ENCODE measurements at places on chromosomes 3 and 15. TPM values are rescaled to one million over a fixed set of nuclear protein-coding genes. Genes with fewer than 3 reads are reported as not detected.

- no peak for DNase-seq
These were observed 234.3 kb downstream of the SHOX2 start for GRCh38 chr3:157871838-157872460.

GRCh38 chr15:62777671-62778070 is 264.9 kb upstream of the TPM1 start:
- DNase-seq, result no peak

Gene PLS1
- 3.4 TPM for total RNA-seq

Gene NAALADL2
- 3.4 TPM for total RNA-seq

GRCh38 chr3:38544926-38545325 is 48.8 kb downstream of the EXOG start:
- no peak for DNase-seq

Measured in pulmonary artery endothelial cell (primary cell).